ENCODE measurements at places on chromosomes 1 and 21.

DNA sequence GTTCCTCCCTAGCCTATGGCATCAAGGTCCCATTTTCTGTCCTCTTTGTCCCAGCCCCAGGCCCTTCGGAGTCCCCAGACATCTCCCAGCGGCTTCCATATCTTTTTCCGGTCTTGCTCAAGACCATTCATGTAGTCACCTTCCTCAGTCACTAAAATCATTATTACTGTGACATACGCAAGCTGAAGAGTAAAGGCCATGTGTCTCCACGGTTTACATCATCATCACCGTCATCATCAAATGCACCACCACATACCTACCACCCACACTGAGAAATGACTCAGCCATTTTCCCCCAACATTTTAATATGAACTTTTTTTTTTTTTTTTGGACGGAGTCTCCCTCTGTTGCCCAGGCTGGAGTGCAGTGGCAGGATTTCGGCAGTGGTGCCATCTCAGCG, 43.4 kb downstream of the FHAD1 start:
- no peak for DNase-seq

GRCh38 chr1:232456714-232457113, 173.2 kb downstream of the SIPA1L2 start:
- DNase-seq: no peak

- no peak for DNase-seq
Observed at GRCh38 chr1:68409426-68409825, 40.3 kb downstream of the RPE65 start.

DNA sequence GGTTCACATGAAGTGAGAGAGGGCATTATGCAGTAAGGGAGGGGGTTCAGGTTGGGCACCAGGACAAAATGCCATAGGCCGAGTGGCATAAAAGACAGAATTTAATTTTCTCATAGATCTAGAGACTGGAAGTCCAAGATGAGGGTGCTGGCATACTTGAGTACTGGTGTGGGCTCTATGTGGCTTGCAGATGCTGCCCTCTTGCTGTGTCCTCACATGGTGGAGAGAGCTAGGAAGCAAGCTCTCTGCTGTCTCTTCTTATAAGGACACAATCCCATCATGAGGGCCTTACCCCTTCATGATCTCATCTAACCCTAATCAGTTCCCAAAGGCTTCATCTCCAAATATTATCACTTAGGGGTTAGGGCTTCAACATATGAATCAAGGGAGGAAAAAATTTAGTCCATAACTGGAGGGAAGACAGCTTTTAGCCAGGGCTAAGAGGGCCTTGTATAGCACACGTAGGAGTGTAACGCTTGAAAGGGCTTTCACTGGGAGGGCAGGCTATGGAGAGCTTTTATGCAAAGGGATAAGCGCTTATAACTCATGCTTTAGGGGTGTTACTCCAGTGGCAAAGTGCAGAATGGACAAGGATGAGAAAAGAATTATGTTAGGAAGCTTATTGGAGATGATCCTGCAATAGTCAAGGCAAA, 64.5 kb downstream of the PLPPR5 start:
- DNase-seq: no peak

DNA sequence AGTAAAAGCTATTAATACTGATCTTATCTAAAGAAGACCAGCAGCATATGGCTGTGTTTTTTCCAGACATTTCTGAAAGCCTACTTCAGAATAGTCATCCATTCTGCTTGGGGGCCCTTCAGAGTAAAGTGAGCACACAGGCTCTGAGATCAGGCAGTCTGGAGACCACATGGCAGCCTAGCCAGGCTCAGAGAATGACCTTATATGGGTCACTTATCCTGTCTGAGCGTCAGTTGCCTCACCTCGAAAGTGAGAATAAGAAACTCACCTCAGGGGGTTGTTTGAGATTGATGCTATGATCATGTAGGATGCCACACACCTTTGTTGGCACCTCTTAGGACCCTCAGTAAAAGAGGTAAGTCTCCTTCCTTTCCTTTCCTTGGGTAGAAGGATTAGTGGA, 270.4 kb downstream of the GRIK1 start:
- no peak for DNase-seq

DNA sequence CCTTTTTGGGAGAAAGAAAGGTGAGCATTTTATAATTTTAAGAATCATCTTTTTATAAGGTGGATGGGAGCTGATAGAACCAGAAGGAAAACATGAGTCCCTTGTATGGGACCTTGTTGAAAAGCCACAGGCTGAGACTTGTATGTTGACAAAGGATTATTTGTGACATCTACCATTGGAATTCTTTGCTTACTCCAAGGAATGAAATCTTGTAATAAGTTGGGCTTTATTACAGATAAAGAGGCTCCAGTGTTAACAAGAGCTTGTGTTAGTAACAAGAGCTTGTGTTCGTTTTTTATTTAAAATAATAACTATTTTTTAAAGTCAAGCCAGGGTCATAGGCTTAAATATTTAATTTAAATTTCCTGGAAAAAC, 201.1 kb upstream of the CHRM3 start:
- DNase-seq: no peak

GRCh38 chr1:115296981-115297380, 41.1 kb downstream of the NGF start:
- no peak for DNase-seq

DNA sequence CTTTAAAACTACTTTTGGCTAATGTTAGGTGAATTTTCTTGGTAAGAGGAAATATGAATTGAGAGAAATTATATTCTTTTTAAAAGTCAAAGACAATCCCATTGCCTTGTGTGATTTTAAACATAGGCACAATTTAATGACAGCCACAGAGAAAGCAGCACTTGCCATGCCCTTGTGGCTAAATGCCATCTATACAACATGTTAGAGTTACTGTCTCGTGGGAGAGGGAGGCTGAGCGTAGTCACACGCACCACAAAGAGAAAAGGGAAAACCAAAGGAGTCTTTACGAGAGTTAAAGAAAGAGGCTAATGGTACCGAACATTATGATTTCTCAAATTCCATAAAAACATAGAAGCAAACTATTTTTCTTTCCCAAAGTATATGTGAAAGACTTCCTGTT, 537.9 kb downstream of the PTPRC start:
- DNase-seq: no peak

DNA sequence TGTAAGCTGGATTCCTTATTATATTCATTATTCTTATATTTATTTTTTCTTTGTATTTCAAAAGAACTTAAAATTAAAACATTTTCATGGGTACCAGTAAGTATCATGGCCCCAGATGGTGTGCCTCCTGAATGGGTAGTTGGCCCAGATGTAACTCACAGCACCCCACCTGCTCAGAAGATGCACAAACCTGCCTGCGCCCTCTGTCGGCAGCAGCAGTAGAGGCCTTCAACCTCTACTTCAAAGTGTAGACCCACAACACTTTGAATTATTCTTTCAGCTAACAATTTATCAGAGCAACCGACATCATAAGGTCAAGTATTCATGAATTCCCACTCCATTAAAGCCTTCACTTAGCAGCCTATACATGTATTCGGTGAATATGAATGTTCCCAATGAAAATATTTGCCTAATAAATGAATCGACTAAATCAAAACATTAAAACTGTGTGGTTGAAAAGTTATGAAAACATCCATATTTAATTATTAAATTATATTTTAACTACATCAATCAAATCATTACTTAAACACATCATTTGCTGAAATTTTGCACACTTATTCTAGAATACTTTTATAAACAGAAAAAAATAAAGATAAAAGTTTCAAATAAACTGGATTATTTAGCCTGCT, 25.4 kb downstream of the PIGM start:
- peak; percentile 76 for DNase-seq

- DNase-seq: no peak
Observed at GRCh38 chr1:218493986-218494385, 148.8 kb downstream of the TGFB2 start.

GRCh38 chr21:31425138-31425537, 81.1 kb upstream of the TIAM1 start:
- DNase-seq: no peak

- DNase-seq: no peak
Observed at GRCh38 chr1:63618011-63618410, 24.8 kb downstream of the PGM1 start.

GRCh38 chr1:3570066-3570986, 41.0 kb downstream of the MEGF6 start:
- no peak for DNase-seq

DNA sequence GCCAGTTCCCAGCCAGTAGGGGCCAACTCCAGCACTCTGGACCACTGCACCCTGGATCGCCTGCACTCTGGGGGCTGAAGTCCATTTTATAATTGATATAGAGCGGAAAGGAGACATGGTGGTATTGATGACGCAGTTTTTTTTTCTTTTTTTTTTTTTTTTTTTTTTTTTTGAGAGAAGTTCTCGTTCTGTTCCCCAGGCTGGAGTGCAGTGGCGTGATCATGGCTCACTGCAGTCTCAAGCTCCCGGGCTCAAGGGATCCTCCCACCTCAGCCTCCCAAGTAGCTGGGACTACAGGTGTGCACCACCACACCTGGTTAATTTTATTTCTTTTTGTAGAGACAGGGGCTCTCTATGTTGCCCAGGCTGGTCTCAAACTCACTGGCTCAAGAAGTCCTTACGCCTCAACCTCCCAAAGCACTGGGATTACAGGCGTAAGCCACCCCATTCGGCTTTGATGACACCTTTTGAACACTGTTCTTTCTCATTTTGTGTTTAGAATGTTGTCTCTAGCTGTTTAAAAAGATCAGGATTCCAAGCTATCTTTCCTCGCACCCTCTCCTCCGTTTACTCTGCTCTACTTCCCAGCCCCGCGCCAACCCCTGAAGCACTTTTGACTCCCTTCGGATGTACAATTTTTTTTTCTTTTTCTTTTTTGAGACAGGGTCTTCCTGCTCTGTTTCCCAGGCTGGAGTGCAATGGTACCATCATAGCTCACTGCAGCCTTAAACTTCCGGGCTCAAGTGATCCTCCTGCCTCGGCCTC, 960 bp downstream of the MX2 start:
- DNase-seq: no peak

DNA sequence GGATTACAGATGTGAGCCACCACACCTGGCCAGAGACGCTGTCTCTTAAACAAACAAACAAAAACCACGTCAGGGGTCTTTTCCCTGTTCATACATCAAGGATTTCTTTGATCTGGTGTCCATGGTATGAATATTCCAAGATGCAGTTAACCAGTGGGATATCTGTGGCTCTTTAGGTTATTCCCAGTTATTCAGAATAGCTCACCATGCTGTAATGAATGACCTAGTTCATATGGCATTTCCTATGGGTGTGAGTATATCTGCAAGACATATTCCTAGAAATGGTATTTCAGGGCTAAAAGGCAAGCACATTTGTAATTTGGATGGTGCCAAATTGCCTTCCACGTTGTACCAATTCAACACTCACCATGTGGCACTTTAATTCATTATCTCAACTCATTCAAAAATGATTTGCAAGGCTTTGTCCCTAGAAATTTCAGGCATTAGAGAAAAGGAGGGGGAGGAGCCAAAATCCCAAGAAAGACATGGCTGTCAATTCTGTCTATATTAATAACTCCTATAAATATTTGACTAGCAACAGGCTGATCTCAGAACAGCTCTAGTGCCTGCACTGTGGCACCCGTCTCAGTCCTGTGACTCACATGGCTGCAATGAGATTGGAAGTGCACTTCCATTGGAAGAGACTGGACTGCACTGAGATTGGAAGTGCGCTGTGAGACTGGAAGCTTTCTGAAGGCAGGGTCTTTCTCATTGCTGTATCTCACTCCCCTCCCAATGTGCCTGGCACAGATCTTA, 6.0 kb upstream of the STMN1 start:
- no peak for DNase-seq

- DNase-seq: no peak
Observed at GRCh38 chr1:164519426-164519825, 39.6 kb upstream of the PBX1 start.

DNA sequence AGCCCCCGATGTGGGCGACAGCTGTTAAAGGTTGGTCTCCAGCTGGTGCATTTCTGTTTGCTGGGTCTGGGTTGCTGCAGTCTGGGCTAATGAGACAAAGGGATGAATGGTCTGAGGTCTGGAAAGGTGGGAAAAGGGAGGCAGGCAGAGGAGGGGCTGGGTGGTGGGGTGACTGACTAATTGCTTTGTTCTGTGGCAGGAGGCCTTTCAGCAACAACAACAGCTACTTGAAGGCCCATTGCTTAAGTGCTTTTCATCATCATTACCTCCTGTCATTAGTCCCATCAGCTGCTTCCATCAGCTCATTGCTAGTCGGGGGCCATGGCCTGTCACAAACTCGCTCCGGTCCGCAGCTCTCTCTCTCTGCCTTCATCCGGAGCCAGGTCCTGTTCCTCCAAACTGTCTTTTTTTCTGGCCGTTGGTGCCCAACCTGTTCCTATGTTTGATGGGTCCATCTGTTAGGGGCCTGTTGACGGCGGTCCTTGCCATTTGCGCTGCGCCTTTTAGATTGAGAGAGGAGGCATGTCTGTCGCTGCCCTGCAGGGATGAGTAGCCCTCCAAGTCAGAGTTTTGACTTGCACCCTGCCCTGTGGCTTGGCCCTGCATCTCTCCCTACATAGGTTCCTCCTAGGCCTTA, 105.6 kb upstream of the PLXNA2 start:
- DNase-seq: no peak

DNA sequence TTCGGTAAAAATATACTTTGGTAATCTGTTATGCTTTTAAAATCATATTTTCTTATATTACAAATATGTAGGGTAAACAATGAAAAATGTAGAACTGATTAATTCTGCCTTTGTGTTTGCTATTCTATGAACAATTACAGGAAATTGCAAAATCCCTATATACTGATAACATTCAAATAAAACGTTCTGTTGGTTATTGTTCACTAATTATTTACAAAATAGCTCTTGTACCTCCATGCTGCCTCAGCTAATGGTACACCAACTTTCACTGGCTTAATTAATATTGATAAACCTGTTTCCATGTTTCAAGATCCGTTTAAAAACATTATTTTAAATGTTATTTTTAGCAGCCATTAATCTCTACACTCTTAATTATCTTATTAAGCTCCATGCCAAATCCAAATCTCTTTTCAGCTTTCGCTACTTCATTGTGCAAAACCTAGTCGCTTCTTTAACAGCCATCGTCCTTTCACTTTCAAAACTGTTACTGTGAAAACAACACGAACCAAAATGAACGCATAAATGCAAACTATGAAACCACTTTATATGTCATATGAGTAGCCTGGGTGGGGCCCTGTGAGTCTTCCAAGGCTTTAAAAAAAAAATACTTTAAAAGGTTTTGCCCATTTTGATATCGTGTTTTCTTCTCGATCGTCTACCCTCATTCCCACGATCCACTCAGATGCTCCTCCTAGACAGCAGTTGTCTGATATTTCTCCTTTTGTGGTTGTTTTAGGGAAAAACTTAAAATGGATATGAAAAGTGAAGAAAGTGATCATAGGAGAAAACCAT, 807.1 kb downstream of the USP25 start:
- DNase-seq: no peak

- no peak for DNase-seq
Observed at GRCh38 chr21:33825915-33826314, 89.7 kb downstream of the ATP5PO start.

Data from CD4-positive, alpha-beta T cell treated with Interleukin-1 beta for 1 hour (primary cell).